Nephron progenitor cell (in vitro differentiated cells): ENCODE measurements at places on chromosomes 16 and 17.

DNA sequence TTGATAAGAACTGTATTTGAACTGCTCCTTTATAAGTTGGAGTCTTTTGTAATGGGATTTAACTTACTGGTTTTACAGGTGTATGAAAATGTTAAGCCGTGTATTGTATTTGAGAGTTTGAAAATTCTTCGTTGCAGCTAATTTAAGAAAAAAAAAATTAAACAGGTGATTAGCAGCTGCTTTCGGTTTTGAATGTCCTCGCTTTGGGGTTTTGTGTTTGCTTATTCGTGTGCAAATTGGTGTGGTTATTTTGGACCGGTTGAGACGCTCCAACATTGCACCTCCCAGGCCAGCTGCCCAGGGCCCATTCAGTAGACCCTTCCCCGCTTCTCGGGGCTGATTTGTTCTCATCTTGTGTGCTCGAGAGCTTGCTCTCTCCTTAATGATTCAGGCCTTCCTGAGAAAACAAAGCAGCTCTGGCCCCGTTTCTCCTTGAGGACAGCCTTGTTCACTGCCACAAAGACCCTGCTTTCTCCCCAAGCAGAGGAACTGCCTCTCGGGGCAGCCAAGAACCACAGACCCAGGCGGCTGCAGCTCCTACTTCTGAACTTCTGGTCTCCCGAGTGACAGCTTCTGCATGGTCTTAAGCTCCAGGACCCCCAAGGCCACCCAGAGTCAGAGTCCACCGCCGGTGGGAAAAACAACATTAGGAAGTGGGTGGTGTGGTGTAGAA lies 100.5 kb downstream of the MSI2 start:
- no peak for DNase-seq
- H3K27me3 ChIP-seq = no peaks in the 10 kb centered on the region
- H3K36me3 ChIP-seq = peaks cover 45% of the 10 kb centered on the region
- peak overlapping the region; percentile 4 for H3K4me3 ChIP-seq

DNA sequence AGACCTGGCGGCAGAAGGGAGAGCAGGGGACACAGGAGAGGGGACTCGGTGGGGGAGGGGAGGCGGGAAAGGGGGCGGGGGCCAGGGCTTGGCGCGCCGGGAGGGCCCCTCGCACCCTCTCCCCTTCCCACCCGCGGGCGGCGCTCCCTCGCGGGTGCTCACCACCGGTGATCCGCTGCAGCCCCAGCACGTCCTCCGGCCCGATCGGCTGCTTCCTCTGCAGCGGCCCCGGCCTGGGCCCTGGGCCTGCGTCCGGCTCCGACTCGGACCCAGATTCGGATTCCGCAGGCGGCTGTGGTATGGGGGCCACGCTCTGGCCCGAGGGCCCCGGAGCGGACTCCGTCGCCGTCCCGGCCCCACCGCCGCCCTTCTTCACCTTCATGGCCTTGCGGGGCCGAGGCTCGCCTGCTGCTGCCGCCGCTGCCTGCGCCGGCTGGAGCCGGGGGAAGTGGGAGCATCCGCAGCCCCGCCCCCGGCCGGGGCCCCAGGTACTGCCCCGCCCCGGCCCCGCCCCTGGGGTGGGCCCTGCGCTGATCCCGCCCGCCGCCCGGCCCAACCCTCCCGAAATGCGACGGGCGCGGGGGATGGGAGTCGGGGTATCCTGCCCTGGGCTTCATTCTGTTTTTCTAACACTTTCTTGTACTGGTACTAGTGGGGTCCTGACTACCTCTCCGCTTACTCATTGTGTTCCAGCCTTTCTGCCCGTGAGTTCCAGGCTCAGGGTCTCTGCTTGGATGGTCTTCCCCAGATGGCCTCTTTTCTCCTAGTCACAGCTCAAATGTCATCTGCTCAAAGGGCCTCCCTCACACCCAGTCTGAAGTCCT lies at the start of gene UNC119:
UNC119 (minus strand) TSS at position 449 of the 824 bp plus-strand sequence; CDS start at position 382, 67 bp downstream.
- peak within 1 kb of the TSS; percentile 59 for H3K27ac ChIP-seq
- H3K36me3 ChIP-seq = peaks cover 36% of the 10 kb centered on the region
- peaks cover 3% of the 10 kb centered on the region for H3K27me3 ChIP-seq
- H3K4me1 ChIP-seq = peaks cover 51% of the 10 kb centered on the region
- peak within 1 kb of the TSS; percentile 89 for H3K4me3 ChIP-seq

- H3K27ac ChIP-seq = no peak overlapping the region
- H3K4me3 ChIP-seq = no peak overlapping the region
- peaks cover 14% of the 10 kb centered on the region for H3K27me3 ChIP-seq
Measured at GRCh38 chr17:57784226-57784895, 39.3 kb upstream of the CCDC182 start.

DNA sequence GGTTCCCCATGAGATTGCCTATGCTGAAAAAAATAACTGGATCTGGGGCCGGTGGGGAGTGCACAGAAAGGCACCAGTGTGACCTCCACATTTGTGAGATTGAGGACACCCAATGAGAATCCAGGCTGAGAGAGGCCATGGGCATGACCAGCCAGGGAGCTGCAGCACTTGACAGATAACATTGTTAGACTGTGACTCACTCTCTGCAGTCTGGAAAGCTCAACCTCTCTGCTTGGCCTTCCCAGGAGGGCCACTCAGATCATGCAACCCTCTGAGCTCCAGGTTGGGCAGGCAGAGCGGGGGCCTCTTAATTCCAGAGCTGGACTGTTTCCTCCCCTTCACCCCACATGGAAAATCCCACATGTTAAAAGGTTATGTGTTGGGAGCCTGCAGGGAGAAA lies 30.1 kb downstream of the FZD2 start:
- no peak overlapping the region for H3K4me3 ChIP-seq
- DNase-seq = no peak
- H3K27ac ChIP-seq = no peak overlapping the region
- peaks cover 57% of the 10 kb centered on the region for H3K4me1 ChIP-seq

DNA sequence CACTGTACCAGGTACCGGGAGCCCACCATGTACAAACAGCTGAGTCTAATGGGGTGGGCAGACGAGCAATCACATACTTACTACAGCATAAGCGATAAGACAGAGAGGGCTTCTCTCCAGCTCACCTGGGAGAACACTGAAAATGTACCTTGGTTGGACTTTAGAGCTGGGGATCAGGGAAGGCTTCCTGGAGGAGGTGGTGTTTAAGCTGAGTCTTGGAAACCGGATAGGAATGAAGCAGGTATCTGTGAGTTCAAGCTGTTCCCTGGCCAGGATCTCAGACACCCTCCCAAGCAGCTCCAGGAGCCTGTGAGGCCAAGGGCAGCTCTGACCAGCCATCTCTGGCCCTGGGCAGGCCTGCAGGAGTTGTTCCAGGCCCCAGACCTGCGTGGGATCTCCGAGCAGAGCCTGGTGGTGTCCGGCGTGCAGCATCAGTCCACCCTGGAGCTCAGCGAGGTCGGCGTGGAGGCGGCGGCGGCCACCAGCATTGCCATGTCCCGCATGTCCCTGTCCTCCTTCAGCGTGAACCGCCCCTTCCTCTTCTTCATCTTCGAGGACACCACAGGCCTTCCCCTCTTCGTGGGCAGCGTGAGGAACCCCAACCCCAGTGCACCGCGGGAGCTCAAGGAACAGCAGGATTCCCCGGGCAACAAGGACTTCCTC lies 8.0 kb upstream of the SERPINF1 start:
- H3K4me3 ChIP-seq = no peak overlapping the region
- peaks cover 17% of the 10 kb centered on the region for H3K27me3 ChIP-seq
- no peak for DNase-seq
- no peaks in the 10 kb centered on the region for H3K36me3 ChIP-seq
- H3K27ac ChIP-seq = no peak overlapping the region

DNA sequence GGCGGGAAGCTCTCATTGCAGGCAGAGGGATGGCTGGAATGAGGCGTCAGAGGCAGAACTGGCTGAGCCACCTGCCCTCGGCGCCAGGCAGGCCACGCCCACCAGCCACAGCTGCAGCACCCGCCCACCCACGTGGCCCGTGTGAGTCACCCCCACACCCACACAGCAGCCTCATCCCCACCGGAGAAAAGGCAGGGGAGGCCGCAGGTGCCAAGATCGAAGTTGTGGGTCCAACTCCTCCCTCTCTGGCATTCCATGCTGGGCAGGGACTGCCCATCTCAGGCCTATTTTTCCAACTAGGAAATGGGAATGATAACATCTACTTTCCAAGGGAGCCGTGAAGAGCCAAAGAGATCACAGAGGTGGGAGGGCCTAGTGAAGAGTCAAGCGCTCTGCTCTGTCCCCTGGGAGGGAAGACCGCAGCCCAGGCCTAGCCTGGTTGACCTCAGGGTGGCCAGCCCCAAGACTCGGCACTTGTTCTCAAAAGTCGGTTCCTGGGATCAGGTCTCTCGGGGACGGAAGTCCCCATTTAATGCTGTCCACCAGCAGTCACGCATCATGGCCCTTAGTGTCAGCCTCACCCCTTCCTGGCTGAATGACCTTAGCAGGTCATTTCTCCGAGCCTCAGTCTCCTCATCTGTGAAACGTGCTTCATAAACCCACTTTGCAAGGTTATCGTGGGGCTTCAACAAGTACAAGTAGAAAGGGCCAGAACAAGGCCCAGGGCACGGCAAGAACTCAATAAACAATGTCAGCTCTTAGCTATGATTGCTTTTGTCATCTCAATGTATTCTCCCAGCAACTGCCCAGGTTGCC lies at the start of gene TRPV3:
TRPV3 (minus strand) TSS at position 45 of the 816 bp plus-strand sequence. CDS start 2,962 bp downstream, outside the sequence.
- H3K4me1 ChIP-seq = peaks cover 12% of the 10 kb centered on the region
- no peaks in the 10 kb centered on the region for H3K36me3 ChIP-seq
- H3K27me3 ChIP-seq = peaks cover 20% of the 10 kb centered on the region
- H3K4me3 ChIP-seq = no peak within 1 kb of the TSS
